PC-3 (cell line): ENCODE measurements at places on chromosomes 2 and 18.

DNA sequence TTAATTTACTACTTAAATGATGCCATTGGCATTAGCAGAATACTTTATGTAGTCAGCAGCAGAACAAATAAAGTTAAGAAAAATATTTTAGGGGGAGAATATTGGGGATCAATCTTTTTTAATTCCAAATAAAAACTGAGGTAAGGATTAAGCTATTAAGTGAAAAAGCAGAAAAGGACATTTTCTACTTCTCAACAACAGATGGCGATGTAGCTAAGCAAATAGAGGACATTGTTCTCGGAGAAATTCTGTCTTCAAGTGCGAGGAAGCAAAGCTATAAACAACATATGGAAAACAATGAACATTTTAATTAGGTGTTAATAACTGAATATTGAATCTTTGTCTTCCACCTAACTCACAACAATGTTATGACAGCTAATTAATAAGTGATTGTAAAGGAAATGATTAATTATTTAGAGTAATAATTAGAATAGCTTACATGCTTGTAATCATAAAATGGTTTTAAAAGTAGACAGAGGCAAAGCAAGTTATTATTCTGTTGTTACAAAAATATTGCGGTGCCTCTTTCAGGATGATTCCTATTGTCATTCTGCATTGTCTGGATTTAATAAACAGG lies 32.9 kb upstream of the CCDC93 start:
- peak; percentile 71 for DNase-seq

GRCh38 chr2:104702031-104702850 lies 151.7 kb upstream of the POU3F3 start:
- DNase-seq, result no peak

DNA sequence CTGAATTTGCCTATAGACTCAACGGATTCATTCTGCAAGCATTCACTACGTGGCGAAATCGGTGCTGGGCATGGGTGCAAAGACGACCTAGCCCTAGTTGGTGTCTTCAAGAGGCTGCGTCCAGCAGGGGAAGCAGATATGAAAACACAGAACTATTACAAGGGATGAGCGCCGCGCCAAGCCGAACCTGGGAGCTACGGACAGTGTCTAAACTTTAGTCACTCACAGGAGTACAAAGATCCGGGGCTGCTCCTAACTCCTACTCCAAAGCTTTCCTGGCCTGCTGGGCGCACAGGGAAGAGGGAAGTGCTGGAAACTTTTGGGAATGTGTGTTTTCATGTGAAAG lies 732 bp upstream of the ANXA4 start:
- peak; percentile 72 for DNase-seq

- DNase-seq, result no peak
Observed at GRCh38 chr2:70115646-70116442, 28.6 kb downstream of the PCBP1 start.

DNA sequence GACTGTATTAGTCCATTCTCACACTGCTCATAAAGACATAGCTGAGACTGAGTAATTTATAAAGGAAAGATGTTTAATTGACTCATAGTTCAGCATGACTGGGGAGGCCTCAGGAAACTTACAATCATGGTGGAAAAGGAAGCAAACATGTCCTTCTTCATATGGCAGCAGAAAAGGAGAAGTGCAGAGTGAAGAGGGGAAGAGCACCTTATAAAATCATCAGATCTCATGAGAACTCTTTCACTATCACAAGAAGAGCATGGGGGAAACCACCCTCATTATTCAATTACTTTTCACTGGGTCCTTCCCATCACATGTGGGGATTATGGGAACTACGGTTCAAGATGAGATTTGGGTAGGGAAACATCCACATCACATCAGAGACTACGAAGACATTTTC lies 43.0 kb upstream of the CAVIN2 start:
- DNase-seq, result no peak

- no peak for DNase-seq
Observed at GRCh38 chr2:218708086-218708485, 2.5 kb upstream of the TTLL4 start.

- peak; percentile 28 for DNase-seq
Observed at GRCh38 chr2:195498839-195499490, 158.1 kb upstream of the SLC39A10 start.

GRCh38 chr2:233352141-233352842 lies 2.0 kb upstream of the DGKD start:
- no peak for DNase-seq

- DNase-seq, result no peak
Observed at GRCh38 chr2:190837952-190838361, 42.7 kb upstream of the GLS start.

DNA sequence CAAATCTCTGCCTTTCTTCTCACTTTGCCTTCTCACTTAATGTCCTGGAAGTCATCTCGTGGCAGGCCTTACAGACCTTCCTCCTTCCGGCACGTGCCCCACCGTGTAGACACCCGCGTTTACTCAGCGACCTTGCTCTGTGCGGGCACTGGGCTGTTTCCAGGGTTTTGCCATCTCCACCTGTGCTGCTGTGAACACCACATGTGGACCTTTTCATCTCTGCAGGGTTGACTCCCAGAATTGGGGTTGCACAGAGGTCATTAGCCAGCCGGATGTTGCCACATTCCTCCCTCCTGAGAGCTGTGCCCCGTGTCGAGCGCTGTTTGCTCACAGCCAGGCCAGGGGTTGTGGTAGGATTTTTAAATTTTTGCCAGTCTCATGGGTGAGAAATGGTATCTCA lies 25.4 kb downstream of the KCNG2 start:
- DNase-seq, result no peak

DNA sequence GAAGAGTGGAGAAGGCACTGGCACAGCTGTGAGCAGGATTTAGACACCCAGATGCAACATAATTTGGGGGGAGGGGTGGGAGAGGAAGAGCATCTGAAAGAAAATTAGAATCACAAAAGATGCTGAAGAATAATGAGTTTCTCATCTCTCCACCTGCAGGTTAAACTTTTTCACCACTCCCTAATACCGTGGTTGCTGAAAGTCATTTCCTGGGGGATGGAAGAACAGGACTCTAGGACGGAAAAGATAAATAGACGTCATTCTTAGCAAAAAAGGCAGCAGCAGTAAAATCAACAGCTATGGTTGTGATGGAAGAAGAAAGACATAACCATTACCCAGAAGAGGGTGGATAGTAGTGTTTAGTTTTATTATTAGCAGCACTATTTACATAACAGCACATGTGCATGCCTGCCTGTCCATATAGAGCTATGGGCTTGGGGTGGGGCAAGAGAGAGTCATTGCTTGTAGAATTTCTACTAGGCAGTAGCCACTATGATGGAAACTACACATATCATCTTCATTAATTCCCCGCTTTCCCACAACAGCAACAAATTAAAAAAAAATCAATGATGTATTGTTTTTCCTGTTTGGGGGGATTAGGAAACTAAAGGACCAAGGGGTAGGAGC lies 212.2 kb downstream of the TRIB2 start:
- peak; percentile 80 for DNase-seq

GRCh38 chr18:73232933-73233332 lies 365.1 kb upstream of the NETO1 start:
- DNase-seq, result no peak

- no peak for DNase-seq
Observed at GRCh38 chr18:73879328-73879727, 268.3 kb downstream of the FBXO15 start.

- DNase-seq, result no peak
Observed at GRCh38 chr2:177207101-177207500, 5.5 kb upstream of the HNRNPA3 start.

DNA sequence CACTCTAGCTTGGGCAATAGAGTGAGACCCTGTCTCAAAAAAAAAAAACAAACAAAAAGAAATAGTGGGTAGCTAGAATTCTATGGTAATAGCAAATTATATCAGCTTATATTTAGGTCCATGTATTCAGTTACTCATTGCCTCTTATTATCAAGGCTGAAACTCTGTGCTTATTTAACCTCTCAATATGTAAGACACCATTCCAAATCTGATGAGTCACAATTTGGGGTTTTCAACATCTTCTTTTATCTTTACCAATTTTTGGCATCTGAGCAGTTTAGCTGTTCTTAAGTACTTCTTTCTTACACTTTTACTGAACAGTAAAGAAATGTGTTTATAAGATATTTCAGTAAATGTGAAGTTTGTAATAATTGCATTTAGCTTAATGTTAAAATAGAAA lies 69.3 kb downstream of the TTC27 start:
- peak; percentile 49 for DNase-seq

GRCh38 chr2:95231723-95232122 lies 24.4 kb downstream of the ZNF892 start:
- peak; percentile 93 for DNase-seq
